AG10803 (cell line): ENCODE measurements at places on chromosomes 7 and 10.

DNA sequence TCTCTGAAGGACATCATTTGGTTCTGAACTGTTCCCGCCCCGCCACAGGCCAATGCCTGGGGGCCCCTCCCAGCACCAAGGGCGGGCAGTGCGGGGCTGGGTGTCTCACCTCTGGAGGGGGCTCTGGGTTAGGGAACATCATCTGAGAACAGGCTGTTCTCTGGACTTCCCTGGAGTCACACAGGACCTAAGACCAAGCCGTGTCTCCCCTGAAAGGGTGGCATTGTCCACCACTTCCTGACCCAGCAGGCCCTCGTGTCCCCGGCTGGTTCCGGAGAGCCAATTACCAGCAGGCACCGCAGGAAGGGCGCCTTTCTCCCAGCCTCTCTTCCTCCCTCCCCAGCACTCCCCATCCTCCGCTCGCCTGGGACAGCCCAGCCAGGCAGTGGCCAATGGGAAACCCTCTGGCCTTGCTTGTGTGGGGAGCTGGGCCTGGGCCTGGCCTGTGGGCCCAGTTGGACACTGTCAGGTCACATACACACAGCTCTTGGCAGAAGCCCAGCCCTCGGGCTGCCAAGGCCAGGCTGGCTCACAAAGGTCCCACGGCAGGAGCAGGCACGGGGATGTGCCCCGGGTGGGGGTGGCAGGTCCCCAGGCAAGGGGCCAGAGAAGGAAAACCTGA, 119.5 kb downstream of the SPDYE5 start:
- no peak for DNase-seq

- DNase-seq: no peak
Observed at GRCh38 chr7:67018940-67019339, 22.3 kb downstream of the TYW1 start.

DNA sequence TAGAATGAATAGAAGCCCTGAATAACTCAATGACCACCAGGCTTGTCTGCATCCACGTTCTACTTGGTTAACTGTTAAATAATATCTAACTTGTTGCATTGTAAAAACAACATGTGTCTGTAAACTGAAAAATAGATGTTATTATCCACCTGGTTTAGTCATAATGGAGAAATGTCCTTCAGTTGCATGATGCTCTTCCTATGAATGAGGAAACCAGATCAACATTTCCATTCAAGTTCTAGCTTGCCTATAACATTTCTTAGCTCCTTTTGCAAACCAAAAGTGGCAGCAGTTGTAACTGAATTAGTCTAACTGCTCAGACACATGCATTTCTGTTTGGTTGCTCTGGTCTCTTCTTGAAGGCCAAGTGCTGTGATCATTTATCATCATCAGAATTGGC, 62.9 kb upstream of the BET1 start:
- no peak for DNase-seq

GRCh38 chr10:123726836-123727235, 60.7 kb downstream of the GPR26 start:
- no peak for DNase-seq

- no peak for DNase-seq
Observed at GRCh38 chr10:30404540-30404939, 29.4 kb upstream of the MAP3K8 start.

- peak; percentile 75 for DNase-seq
Observed at GRCh38 chr10:103888113-103888841, 29.7 kb downstream of the STN1 start.

- no peak for DNase-seq
Observed at GRCh38 chr10:73406846-73407245, 7.0 kb downstream of the ANXA7 start.

GRCh38 chr10:72334825-72335393, 19.8 kb downstream of the DNAJB12 start:
- peak; percentile 31 for DNase-seq

- no peak for DNase-seq
Observed at GRCh38 chr7:72152161-72153131, 259.7 kb downstream of the CALN1 start.

DNA sequence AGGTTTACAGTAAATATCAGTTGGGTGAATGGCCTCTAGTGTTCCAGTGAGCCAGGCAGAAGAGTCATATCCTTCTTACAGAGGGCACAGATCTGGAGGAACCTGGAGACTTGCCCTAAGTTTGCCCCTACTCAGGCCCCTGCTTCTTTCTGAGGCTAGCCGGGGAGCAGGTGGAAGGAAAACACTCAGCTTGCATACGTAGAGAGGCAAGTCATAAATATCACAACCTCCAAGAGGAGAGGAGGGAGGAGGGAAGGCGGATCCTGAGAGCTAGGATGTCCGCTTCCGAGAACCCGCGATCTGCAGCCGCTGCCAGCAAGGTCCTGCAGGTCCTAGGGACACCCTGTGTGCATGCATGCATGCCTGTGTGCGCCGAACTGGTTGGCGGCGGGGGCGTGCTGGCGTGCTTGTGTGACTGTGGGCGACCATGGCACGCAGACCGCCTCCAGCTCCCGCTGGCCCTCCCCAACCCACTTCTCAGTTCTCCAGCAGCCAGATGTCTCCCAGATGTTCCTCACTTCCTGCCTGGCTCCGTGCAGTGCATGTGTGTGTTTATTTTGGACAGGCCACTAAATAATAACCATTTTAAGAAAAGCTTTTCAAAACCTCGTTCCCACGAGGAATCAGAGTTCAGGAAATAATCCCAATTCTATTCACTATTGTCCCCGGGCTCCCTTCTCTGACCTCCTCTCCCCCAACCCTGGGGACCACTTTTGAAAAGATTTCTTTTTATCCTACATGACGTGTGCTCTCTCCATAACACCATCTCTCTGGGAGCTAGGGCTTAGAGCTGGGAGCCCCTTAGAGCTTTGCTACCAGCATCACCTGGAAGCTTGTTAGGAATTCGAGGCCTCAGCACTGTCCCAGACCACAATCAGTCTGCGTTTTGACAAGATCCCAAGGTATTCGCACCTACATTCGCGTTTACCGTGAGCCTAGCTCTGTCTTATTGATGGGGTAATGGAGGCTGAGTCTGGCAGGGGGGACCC, 32.4 kb downstream of the UNC5B start:
- DNase-seq: peak; percentile 98

- DNase-seq: peak; percentile 38
Observed at GRCh38 chr10:91694170-91694794, 61.4 kb upstream of the PPP1R3C start.

DNA sequence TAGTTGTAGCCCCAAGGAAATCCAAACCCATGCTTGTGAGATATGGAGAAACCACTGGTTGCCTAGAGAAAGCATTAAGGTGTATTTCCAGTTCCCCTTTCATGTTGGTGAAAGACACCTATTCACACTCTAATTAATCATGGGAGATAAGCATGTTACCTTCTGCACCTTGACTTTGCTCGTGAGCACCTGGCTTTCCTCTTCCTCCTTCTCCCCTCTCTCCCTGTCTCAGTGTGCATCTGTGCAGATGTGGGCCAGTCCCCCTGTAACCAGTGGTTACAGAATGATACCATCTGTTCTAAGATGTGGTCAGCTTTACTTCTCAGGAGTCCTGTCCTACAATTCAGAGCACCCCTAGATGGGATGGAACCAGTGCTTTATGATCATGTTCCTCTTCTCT, 160.6 kb downstream of the LCOR start:
- DNase-seq: no peak
